ENCODE measurements at places on chromosomes 1 and 21. TPM values are rescaled to one million over a fixed set of nuclear protein-coding genes. Genes with fewer than 3 reads are reported as not detected.

Gene CNKSR1
- total RNA-seq, result 20.5 TPM

DNA sequence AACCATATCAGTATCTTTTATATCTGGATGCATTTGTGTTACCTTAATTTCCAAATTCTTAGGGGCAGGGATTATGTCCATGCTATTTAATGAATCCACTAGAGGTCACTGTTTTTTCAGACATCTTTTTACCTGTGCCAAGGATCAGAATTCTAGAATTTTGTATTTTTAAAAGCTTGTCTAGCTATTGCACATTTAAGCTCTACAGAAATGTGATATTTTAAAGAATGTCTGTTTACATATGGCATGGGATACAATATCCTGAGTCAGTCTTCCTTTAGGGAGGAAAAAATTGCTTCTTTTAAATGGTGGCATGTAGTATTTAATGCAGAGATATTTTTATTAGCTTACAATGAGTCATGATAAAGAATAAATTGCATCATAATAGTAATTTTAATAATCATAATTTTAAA is 11.3 kb downstream of the RPAP2 start:
- H3K4me3 ChIP-seq, result no peak overlapping the region
- H3K4me1 ChIP-seq, result peaks cover 17% of the 10 kb centered on the region
- H3K27me3 ChIP-seq, result no peaks in the 10 kb centered on the region
- H3K36me3 ChIP-seq, result peaks cover 22% of the 10 kb centered on the region
- H3K27ac ChIP-seq, result no peak overlapping the region

- H3K27me3 ChIP-seq, result no peaks in the 10 kb centered on the region
- H3K36me3 ChIP-seq, result no peaks in the 10 kb centered on the region
- peaks cover 17% of the 10 kb centered on the region for H3K4me1 ChIP-seq
- DNase-seq, result no peak
- H3K4me3 ChIP-seq, result no peak overlapping the region
These were observed 29.7 kb upstream of the PDE9A start for GRCh38 chr21:42623694-42624093.

DNA sequence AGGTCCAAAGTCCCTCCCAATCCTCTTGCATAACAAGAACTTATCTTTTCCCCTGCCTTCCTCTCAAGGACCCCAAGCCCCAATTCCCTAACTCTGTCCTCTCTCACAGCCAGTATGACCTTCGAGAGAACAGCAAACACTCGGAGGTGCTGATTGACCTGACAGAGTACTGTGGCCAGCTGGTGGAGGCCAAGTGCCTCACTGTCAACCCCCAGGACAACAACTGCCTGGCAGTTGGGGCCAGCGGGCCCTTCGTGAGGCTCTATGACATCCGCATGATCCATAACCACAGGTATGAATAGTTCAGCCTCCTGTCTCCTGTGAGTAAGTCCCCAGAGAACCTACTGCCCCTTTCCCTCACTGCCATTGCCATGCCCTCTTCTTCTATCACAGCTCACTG is 29.9 kb upstream of the TMEM222 start:
- no peaks in the 10 kb centered on the region for H3K4me1 ChIP-seq
- H3K27me3 ChIP-seq, result no peaks in the 10 kb centered on the region
- H3K36me3 ChIP-seq, result peaks cover 17% of the 10 kb centered on the region
- no peak for DNase-seq

GRCh38 chr1:22323141-22323845 is 128.4 kb upstream of the ZBTB40 start:
- peaks cover 16% of the 10 kb centered on the region for H3K27me3 ChIP-seq
- H3K27ac ChIP-seq, result no peak overlapping the region
- H3K36me3 ChIP-seq, result no peaks in the 10 kb centered on the region
- DNase-seq, result no peak
- peaks cover 31% of the 10 kb centered on the region for H3K4me1 ChIP-seq

- H3K27ac ChIP-seq, result no peak overlapping the region
- DNase-seq, result no peak
- H3K27me3 ChIP-seq, result peaks cover 74% of the 10 kb centered on the region
- no peaks in the 10 kb centered on the region for H3K36me3 ChIP-seq
These were observed 22.9 kb upstream of the GNPAT start for GRCh38 chr1:231218078-231218477.

DNA sequence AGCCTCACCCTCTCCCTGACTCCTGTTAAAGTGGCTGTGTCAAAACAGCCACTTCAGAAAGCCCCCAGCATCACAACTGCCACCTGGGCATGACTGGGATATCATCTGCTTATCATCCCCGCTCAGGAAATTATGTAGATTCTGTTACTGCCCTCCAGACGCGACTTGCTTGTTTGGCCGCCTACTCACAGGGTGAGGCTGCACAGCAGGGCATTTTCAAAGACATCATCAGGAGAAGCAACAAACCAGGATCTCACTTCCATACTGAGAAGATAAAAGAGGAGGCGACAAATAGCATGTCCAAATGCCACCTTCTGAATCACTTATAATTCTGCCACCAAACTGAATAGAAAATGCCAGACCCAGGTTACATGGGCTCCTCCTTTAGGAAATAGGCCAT is 94.8 kb downstream of the MIS18A start:
- no peak overlapping the region for H3K4me3 ChIP-seq
- peaks cover 14% of the 10 kb centered on the region for H3K4me1 ChIP-seq
- H3K27me3 ChIP-seq, result no peaks in the 10 kb centered on the region
- no peak overlapping the region for H3K27ac ChIP-seq
- no peak for DNase-seq
- no peaks in the 10 kb centered on the region for H3K36me3 ChIP-seq
